ENCODE measurements at places on chromosomes 12 and 14.

GRCh38 chr12:22042976-22043669 is 2.9 kb upstream of the CMAS start:
- DNase-seq: no peak

GRCh38 chr14:52987514-52987913 is 36.7 kb upstream of the FERMT2 start:
- no peak for DNase-seq

- DNase-seq: no peak
These were observed 10.6 kb upstream of the ANO6 start for GRCh38 chr12:45205165-45205825.

- no peak for DNase-seq
These were observed 5.9 kb downstream of the POMT2 start for GRCh38 chr14:77314539-77315457.

GRCh38 chr12:45286621-45287020 is 70.7 kb downstream of the ANO6 start:
- no peak for DNase-seq

GRCh38 chr14:49946320-49947141 is 53.6 kb downstream of the ARF6 start:
- peak; percentile 34 for DNase-seq

- DNase-seq: no peak
These were observed 60.0 kb downstream of the ITPK1 start for GRCh38 chr14:93055651-93056115.
